ENCODE measurements at places on chromosomes 5 and 9. TPM values are rescaled to one million over a fixed set of nuclear protein-coding genes. Genes with fewer than 3 reads are reported as not detected.

DNA sequence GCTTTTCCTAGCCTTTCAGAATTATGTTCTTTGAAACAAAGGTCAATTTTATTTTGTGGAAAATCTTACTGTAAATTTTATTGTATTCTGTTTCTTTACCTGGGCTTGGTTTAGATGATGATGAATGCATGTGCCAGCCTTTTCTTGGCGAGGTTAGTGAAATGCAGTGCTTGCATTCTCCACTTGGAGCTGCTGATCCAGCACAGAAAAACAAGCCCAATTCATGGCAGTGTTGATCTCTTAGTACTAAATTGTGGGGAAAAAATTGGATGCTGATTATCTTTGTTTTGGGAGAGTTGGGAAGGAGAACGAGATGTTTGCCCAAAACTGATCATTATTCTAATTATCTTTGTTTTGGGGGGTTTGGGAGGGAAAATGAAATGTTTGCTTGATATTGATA is 3.7 kb downstream of the HABP4 start:
- peak; percentile 14 for DNase-seq

The COL5A1 gene
- polyA plus RNA-seq: 0.22 TPM

DNA sequence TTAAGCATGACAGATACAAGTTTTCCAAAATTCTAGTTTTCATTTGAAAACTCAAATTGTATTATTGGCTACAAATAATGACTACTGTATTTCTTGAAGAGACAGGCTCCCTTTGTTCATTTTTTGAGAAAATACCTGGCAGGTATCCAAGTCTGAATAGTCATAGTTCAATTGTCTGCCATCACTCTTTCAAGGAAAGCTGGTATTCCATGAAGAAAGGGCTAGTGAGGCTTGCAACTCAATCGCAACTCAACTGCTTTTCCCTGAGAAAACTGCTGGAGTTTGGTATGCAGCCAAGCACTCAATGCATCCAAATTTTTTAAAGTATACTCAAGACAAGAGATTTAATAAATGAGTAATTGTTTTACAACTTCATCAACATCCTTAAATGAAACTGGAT is 61.4 kb upstream of the TRIO start:
- no peak for DNase-seq

DNA sequence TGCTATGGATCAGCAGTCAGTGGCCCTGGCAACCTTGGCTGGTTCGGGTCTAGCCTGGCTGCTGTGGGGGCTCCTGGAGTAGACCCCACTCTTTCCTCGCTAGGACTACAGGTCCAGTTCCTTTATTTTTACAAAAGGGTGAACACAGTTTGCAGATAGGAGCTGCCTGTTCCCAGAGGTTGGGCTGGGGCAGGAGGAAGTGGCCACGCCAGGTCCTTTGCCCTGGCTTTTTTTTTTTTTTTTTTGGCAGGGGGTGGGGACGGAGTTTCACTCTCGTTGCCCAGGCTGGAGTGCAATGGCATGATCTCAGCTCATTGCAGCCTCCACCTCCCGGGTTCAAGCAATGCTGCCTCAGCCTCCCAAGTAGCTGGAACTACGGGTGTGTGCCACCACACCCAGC is 7.9 kb downstream of the SLC2A6 start:
- DNase-seq: peak; percentile 29

GRCh38 chr9:81777482-81777881 is 88.1 kb upstream of the TLE1 start:
- no peak for DNase-seq

DNA sequence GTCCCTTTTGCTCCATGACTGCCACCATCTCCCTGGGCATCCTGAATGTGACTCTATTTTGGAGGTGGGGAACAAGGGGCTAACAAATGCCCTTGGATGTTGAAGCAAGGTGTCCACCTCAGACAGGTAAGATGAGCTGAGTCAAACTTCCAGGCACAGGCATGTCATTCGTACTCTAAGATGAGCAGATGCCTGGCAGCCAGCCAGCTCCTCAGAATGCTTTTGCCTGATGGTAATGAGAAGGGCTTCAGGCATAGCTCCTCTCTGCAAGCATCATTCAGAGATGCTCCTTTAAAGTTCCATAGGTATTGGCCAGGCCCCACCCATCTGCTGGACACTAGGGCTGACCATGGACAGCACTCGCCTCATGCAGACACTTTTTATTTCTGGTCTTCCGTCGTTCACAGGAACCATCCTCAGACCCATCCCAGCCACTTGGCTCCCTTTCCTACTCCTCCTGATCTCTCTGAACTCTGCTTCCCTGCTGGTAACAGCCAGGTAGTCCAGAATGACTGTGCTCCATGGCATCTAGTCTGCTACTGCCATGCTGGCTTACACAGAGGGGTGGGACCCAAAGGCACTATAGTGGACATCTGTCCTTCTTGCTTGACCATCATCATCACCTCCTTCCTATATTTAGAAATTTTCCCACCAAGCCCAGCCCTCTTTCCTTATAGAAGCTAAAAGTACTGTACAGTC is 118.8 kb downstream of the GLIS3 start:
- DNase-seq: no peak
